ENCODE measurements at places on chromosomes 3 and 15.

DNA sequence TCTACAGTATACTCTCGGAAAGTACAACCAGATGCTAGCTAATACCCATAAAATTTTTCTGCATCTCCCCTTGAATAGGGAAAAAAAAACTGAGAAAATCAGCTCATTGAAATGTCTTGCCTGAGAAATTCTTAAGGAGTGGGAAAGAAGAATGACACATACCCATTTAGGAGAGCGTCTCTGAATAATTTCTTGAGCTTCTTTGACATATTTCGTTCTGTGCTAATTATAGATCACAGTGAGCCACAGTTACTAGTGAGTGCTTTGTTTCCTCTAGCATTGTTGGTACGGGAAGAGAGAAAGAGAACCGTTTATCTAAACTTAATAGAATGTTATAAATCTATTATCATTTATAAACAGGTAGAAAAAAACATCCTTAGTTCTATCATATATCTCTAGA is 588.4 kb downstream of the UNC13C start:
- no peak for DNase-seq

DNA sequence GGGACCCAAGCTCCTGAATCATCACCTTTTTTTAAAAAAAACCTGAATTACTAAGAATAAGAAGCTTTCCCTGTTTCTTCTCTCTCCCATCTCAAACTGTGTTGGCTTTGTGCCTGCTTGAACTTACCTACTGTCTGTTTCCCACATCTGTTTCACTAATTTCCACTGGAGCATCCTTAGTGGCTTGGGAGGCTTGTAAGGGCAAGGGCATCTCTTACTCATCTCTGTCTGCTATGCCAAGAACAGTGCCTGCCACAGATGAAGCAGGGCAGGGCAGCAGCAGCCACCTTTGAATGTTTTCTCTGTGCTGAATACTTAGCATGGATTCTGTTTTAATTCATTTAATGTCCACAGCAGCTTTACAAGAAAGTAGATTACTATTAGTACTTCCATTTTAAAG is 42.3 kb downstream of the SNRK start:
- no peak for DNase-seq

GRCh38 chr3:167852216-167852615 is 116.7 kb downstream of the SERPINI1 start:
- no peak for DNase-seq

DNA sequence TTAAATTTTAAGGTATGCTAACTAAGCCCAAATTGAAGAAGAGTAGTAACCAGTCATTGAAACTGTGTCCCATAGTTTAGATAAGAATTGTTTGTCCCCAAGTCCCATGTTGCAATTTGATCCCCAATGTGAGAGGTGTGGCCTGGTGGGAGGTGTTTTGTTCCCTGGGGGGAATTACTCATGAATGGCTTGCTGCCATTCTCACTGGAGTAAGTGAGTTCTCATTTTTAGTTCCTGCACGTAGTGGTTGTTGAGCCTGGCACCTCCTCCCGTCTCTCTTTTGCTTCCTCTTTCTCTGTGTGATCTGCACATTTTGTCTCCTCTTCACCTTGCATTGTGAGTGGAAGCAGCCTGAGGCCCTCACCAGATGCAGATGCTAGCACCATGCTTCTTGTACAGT is 1271.0 kb downstream of the NSUN3 start:
- DNase-seq, result no peak

GRCh38 chr3:84600703-84601225 is 358.0 kb upstream of the CADM2 start:
- DNase-seq, result no peak

GRCh38 chr3:536417-536813 is 339.9 kb downstream of the CHL1 start:
- DNase-seq, result no peak

DNA sequence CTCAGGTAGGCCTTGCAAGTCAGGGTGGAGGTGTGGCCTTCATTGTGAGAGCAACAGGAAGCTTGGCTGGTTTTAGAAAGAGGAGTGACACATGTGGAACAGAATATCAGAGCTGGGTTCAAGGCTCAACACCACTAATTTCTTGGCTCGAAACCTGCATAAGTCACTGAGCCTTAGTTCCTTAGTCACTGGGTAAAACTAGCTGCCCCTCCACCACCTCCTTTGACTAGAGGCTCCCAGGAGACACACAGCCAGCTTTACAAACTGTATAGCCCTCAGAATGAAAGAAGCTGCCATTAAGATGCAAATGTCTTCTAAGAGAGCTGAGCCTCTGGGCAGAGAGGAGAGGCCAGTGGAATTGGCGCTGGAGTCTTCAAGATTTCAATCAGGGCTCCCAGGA is 67.7 kb downstream of the CERS3 start:
- no peak for DNase-seq

DNA sequence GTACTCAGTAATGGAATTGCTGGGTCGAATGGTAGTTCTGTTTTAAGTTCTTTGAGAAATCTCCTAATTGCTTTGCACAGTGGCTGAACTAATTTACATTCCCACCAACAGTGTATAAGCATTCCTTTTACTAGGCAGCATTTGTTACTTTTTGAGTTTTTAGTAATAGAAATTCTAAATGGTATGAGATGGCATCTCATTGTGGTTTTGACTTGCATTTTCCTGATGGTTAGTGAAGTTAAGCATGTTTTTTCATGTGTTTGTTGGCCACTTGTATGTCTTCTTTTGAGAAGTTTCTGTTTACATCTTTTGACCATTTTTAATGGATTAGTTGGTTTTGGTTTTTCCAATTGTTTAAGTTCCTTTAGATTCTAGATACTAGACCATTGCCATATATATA is 28.4 kb downstream of the TP63 start:
- no peak for DNase-seq

GRCh38 chr3:139732729-139733128 is 55.0 kb upstream of the NMNAT3 start:
- DNase-seq, result no peak

DNA sequence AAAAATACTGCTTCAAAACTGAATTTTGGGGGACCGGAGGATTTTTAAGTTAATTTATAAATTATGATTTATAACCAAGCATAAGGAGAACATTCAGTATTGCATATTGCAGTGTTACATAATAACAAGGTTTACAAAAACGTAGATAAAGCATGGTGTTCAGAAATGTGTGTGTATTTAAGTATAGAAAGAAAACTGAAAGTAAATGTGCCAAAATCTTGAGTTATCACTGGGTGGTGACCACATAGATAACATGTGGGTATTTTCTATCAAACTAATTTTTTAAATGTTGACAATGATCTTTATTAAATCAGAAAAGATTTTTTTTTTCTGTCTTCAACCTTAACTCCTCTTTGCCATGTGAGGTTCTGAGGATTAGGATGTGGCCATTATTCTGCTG is 32.6 kb downstream of the EIF2AK4 start:
- no peak for DNase-seq

GRCh38 chr15:69573815-69574475 is 121.3 kb downstream of the RPLP1 start:
- no peak for DNase-seq

- no peak for DNase-seq
Observed at GRCh38 chr3:60599586-60599985, 651.7 kb downstream of the FHIT start.

- DNase-seq, result no peak
Observed at GRCh38 chr15:64324165-64324877, 31.7 kb downstream of the CSNK1G1 start.

GRCh38 chr15:23073890-23074646 is 34.7 kb upstream of the TUBGCP5 start:
- no peak for DNase-seq

GRCh38 chr3:138452436-138452835 is 18.0 kb downstream of the ESYT3 start:
- DNase-seq, result no peak

- no peak for DNase-seq
Observed at GRCh38 chr15:38145651-38146111, 107.0 kb upstream of the SPRED1 start.

- DNase-seq, result no peak
Observed at GRCh38 chr3:195204360-195205163, 66.4 kb downstream of the XXYLT1 start.

DNA sequence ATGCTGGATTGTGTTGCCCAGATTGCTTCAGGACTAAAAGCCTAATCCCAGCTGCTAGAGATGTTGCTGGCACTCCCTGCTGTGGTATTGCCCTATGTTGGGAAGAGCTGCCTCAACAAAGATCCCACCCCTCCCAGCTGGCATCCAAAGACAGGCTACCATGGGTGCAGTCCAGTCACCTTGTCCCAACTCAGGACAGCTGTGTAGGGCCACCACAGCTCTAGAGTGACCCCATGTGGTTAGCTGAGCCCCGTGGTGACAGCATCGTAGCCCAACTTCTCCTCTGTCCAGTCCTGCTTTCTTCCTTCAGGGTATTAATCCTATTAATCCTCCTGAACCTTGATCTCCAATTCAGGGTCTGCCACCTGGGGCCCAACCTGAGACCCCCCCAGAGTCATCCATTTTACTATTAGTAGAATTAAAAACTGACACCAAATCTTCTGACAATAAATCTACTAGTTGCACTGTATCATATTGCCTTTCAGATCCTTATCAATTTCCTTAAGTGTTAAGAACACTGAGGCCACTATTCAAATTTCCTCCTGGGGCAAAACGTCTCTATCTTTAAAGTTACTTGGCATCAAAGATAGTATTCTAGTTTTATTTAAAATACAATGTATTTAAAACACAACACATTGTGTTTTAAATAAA is 83.5 kb downstream of the AQP9 start:
- DNase-seq, result no peak

DNA sequence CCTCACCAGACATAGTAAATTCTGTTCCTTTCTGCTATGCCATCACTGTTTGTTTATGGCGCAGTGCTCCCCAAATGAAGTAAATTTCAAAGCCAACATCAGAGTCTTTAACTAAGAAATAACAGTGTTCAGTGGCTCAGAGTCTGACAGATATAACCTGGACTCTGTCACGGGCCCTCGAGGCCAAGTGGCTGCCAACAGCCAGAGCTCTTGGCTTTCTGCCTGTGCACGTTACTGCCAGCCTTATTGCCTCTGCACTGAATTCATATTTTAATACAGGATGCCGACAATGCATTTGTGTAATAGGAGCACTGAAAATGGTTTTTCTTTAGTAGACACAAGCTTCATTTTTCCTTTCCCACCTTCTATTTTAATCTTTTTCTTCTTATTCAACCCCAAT is 219.9 kb downstream of the NLGN1 start:
- DNase-seq, result no peak

DNA sequence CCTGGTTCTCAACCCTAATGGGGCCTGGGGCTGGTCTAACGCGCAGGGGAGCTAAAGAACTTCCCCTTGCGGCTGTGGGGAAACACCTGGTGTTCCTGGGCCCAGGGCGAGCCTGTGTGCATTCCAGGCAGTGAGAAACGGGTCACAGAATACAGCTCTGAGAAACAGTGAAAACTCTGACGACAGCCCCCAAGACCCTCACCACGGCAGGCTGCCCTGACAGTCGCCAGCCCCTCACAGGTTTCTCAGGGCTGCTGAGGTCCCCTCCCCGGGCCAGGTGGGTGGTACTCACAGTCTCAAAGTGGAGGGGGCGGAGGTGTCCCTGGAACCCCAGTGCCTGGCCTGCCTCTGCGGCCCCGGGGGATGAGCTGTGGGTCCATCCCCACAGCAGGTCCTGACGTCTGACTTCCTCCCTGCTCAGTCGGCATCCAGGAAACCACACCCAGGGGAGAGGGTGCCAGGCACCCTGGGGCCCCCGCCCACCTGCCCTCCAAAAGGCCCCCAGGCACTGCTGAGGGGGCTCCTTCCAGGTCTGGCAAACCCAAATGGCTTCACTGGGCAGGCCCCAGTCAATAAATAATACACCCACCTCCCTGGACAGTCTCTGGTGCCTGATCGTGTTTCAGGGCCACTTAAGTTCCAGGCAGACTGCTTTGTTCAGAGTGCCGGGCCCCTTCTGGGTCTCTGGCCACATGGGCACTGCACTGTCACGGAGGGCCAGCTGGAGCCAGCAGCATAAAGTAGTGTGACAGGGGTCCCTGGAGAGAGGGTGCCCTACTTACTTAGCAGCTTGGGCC is 57.7 kb downstream of the IQSEC1 start:
- no peak for DNase-seq

- DNase-seq, result no peak
Observed at GRCh38 chr3:78588906-78589621, 1178.7 kb downstream of the ROBO1 start.

DNA sequence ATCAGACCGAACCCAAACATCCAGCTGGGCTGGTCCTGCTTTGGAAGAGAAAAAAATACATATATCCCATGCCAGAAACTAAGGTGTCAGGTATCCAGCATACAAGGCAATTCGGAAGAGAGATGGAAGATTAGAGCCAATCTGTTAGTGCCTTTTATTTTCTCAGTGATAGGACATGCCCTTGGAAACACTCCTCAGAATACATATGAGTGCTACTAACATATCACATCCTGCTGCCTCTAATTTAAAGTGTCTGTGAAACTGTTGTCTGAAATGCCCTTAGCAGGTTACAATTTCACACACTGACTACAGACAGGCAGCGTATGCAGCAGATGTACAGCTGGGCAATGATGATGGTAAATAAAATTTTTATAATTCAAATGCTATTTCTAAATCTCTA is 78.9 kb downstream of the RBPMS2 start:
- no peak for DNase-seq

DNA sequence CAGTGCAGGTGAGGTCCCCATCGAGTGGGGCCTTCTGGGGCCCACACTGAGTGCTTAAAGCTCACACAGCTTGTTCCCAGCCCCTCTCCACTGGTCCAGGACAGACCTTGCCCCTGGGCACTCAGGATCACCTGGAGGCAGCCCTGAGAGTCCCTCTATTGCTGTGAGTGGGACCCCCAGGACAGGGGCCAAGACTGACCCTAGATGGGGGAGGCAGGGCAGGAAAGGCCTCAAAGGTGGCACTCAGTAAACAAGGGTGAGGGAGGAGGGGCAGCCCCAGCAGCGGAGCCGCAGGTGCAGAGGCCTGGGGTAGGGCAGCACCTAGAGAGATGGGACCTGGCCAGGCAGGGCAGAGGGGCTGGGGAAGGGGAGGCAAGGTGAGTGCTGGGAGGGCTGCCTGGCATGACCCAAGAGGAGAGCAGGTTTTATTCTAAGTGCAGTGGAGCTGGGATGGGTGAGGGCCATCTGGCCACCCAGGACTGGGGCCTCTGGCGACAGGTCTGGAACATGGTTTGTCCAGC is 27.9 kb downstream of the CFAP100 start:
- no peak for DNase-seq

GRCh38 chr15:83673385-83673784 is 19.5 kb downstream of the ADAMTSL3 start:
- DNase-seq, result no peak

DNA sequence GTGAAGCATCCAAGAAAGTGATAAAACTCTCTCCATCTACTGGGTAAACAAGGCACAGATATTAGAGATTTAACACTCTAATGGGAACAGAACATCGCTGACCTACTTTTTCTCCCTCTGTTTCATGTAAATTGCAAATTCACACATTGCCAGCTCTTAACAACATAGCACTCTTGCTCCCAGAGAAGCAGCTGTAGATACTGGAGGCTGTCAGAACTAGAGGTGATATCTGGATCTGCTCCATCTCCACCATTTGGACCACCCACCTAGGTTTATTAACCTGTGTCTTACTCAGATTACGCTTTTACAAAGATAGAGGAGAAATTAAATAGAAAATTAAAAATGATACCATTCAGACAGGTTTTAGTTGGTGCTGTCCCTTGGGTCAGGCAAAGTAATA is 289.1 kb upstream of the CRBN start:
- DNase-seq, result no peak

GRCh38 chr3:49771340-49771938 is 14.9 kb downstream of the IP6K1 start:
- no peak for DNase-seq
